ENCODE measurements at places on chromosomes 12 and 14.
A peak's percentile ranks its signal among the peaks of the same experiment; 100 is the strongest.

DNA sequence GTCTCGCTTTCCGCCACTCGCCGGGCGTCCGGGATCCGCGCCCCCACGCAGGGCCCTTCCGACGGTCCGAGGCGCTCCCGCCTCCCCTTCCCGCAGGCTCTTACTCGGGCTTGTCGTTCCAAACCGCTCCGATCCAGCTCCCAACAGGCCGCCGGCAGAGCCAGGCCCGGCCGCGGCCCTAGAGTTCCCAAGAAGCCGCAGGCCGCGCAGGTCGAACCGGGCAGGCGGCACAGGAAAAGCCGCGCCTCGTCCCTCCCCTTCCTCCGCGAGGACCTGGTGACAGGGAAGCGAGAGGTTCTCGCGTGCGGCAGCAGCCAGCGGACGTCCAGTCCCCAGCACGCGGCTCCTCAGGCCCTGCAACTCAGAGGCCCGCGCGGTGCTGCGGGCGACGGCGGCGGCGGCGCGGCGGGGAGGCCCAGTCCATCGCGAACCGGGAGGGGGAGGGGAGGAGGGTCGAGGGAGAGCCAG is 272 bp downstream of the HECTD1 start:
- no peak for DNase-seq

DNA sequence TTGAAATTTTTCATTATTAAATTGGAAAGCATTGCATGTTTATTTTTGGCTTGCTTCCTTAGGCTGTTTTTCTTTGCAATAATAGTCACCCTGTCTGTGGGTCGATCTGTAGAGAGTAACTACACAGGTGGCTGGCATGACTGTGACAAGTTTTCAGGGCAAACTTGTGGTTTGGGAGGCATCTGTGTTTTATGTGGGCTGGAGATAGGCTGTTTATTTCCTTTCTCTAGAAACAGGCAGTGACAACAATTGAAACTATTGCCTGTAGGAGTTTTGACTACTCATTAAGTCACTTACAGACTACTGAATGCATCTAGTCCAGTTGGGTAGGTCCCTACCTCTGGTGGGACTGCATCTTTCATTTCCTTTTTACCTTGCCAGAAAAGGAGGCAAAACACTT is 155.6 kb downstream of the DYRK2 start:
- DNase-seq: no peak

DNA sequence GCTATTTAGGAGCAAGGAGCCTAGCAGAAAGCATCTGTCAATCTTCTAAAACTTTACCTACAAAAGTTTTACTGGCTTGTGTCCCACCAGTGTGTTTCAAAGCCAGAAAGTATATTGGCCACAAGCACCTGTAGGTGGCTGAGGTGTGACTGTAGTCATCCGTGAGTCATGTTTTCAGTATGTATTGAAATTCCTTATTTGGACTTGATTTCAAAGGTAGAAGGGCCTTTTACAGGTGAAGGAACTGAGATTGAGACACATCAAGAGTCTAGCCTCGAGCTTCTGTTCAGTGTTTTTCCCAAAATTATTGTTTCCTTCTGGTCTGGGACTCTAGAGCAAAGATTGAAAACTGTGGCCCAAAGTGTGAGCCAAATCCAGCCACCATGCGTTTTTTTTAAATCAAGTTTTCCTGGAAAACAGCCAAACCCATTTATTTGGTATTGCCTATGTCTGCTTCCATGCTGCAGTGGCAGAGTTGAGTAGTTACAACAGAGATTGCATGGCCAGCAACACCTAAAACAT is 195.3 kb upstream of the BCL2L14 start:
- DNase-seq: no peak

DNA sequence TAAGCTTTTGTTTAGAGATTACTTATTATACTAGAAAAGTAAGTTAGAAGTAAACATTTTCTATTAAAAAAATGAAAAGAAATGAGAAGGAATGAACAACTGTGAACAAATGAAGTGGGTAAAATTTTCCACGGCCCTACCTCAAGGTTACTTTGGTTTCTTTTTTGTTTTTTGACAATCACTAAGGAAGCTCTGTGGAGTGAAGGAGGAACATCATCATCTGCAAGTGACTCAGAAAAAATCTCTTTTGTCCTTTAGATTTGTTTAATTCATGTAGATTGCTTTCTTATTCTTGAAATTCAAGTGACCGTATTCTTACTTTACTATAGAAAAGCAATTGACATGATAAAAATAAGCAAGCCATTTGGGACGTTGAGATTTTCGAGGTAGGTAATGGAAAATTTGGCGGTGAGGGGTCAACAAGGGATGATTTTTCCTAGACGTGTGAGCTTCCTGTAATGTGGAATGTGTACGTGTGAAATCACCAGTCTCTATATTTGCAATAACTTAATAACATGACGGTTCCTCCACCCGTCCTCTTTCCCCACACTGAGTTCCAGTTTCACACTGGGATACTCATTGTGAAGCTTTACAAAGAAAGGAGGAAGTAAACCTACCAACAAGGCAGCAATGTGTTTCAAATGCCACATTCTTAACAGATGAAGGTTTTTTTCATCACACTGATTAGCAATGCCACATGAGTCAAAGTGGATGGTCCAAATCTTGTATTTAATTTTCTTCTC is 62.3 kb upstream of the EGLN3 start:
- no peak for DNase-seq

GRCh38 chr14:105760691-105761344 is 234.4 kb downstream of the TMEM121 start:
- peak; percentile 18 for DNase-seq

- DNase-seq: peak; percentile 77
Observed at GRCh38 chr12:124921200-124922031, 7.0 kb upstream of the UBC start.

GRCh38 chr12:2285462-2285861 is 232.7 kb downstream of the CACNA1C start:
- no peak for DNase-seq

- no peak for DNase-seq
Observed at GRCh38 chr12:108619369-108620160, 14.1 kb downstream of the SELPLG start.

- DNase-seq: no peak
Observed at GRCh38 chr14:29521526-29522137, 406.0 kb downstream of the PRKD1 start.

GRCh38 chr12:71662849-71663560 is 643 bp downstream of the ZFC3H1 start:
- DNase-seq: peak; percentile 72

DNA sequence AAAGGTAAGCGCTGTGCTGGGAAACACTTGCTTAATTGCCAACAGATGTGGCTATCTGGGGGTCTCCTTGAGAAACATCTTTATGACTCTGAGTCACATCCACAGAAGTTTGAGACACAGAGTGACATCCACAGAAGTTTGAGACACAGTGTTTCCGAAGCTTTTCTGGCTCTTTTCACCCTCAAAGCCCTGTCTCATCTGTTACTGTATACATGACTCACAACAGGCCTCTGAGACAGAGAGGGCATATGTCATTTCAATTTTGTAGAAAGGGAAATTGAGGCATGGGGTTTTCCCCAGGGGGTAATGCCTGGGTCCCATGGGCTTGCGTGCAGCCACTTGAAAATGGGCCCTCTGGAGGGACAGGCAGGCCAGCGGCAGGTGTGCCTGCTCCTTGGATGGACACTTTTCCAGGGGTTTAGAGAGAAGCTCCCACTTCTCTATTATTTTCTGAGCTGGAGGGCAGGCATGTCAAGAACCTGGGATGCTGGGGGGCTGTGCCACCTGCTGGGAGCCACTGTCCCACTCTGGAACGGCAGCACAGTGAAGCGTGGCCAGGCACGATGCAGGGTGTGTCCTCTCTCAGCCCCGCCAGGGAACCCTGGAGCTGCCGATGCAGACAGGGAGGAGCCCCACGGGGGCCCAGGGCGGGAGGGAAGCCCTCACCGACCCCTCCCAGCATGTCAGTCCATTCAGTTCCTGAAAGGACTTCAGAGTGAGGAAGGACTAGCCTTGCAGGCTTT is 111.3 kb upstream of the FKBP4 start:
- DNase-seq: no peak

GRCh38 chr14:73462048-73462715 is 3.8 kb upstream of the NUMB start:
- no peak for DNase-seq

GRCh38 chr14:35696575-35696974 is 112.5 kb downstream of the RALGAPA1 start:
- no peak for DNase-seq

DNA sequence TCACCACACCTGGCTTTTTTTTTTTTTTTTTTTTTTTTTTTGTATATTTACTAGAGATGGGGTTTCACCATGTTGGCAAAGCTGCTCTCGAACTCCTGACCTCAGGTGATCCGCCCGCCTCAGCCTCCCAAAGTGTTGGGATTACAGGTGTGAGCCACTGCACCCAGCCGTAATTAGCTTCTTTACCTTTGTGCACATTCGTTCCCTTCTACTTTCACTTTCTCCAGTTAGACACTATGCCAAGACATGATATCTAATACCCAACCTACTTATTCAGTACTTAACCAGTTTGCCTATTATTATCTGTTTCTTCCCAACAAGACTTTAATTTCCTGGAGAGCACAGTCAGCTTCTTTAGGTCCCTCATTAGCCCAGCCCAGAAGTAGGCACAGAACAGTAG is 5.3 kb downstream of the STYK1 start:
- DNase-seq: no peak

DNA sequence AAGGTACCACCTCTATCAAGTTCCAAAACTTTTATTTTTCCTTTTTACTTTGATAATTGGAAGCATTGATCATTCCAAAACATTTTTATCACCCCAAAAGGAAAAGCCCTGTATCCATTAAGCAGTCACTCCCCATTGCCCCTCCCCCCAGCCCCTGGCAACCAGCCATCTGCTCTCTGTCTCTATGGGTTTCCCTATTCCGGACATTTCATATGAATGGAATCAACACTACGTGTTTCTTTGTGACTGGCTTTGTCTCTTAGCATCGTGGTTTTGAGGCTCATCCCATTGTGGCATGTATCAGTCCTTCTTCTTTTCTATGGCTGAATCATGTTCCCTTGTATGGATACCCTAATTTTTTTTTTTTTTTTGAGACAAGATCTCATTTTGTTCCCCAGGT is 18.0 kb upstream of the PHETA1 start:
- no peak for DNase-seq

GRCh38 chr12:59833408-59833807 is 237.6 kb downstream of the SLC16A7 start:
- DNase-seq: no peak

DNA sequence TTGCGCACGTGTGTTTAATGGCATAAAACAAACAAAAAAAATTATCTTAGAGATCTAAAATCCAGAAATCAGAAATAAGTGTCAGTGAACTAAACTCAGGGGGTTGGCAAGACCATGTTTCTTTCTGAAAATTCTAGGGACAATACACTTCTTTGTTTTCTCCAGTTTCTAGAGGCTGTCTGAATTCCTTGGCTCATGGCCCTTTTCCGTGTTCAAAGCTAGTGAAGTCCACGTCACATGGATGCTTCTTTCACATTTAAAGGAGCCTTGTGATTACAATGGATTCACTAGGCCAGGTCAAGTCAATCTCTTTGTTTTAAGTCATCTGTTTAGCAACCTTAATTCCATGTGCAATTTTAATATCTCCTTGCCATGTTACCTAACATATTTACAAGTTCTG is 22.4 kb downstream of the SLCO1B3 start:
- no peak for DNase-seq

DNA sequence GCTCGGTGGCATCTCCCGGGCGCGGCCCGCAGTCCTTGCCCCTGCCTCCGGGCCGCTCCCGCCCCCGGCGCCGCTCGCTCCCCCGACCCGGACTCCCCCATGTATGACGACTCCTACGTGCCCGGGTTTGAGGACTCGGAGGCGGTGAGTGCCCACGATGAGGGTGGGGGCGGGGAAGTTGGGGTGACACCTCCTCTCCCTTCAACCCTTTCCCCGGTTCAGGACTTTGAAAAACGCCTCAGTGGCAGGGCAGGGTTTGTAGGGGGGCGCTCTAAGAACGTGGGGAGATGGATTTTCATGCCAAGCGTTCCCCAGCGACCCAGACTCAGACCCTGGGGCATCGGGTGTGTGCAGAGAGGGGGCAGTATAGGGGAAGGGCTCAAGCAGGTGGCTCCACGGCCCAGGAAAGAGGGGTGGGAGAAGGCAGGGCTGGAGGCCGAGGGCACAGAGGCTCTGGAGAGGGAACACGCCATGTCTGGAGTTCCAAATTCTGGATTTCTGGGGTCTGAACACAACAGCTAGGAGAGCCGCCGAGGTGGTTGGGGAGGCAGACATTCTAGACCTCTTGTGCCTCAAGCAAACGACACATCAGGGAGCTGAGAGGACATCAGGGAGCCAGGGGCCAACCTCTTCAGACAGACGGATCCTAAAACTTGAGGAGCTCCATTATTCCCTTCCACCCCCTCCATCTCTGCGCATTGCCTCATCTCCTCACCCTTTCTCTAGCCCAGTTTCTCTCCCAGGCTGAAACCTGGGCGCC is 715 bp downstream of the CACNB3 start:
- DNase-seq: no peak

DNA sequence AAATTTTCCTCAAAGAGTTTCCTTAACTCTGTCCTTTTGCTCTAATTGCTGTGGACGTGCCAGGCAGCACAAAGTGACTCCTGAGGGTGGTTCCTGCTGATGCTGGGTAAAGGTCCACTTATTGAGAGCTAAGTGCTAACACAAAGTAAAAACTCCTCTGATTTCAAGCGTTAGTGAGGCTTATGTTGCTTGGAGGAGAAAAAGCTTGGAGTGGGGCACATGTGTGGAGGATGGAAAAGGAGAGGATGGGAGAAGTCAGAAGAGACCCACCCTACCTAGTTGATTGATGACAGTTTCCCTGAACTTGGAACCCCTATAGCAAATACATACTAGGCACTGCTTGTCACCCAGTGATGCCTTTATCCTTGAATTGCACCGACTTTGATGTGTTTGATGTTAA is 10.1 kb upstream of the SLC11A2 start:
- no peak for DNase-seq

DNA sequence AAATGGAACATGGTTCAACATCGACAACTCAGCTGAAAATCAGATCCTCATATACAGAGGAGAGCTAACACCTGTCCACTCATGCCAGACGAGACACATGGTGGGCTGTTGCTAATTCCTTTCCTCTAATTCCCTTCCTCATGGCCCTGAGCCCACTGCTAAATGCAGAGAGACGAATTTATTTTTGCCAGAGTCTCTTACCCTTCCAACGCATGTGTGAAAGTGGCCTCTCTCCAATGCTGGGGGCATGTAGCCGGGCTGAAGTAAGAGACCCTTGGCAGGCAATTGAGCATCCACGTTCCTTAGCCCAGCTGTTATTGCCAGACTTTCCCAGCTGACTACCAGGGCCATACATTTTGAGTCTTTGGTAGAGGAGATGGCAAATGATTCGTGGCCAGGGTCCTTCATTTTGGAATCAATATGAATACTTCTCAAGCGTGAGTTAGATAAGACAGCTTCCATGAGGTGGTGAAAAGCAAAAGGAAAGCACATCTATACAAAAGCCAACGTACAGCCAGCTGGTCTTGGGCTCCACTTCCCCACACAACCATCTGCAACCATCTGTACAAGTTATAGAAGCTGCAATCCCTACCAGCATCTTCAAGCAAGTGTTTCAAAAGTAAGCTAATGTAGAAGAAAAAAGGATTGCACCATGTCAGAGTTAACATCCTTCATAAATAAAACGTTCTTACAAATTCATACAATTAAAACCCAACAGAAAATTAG is 28.6 kb downstream of the CORO1C start:
- no peak for DNase-seq

All from activated CD4-positive, CD25-positive, alpha-beta regulatory T cell treated with anti-CD3 and anti-CD28 coated beads, Interleukin-2, amount 50 U/mL, for 72 hours (primary cell).